GM13976 (cell line): ENCODE measurements at places on chromosomes 3 and 15.

GRCh38 chr3:37892927-37893600 lies 31.4 kb downstream of the CTDSPL start:
- no peak for DNase-seq

- DNase-seq, result no peak
Measured at GRCh38 chr3:138203938-138204337, 16.8 kb downstream of the ARMC8 start.

GRCh38 chr3:138213398-138214085 lies 26.4 kb downstream of the ARMC8 start:
- no peak for DNase-seq

- no peak for DNase-seq
Measured at GRCh38 chr15:77017091-77017660, 22.2 kb downstream of the PSTPIP1 start.

DNA sequence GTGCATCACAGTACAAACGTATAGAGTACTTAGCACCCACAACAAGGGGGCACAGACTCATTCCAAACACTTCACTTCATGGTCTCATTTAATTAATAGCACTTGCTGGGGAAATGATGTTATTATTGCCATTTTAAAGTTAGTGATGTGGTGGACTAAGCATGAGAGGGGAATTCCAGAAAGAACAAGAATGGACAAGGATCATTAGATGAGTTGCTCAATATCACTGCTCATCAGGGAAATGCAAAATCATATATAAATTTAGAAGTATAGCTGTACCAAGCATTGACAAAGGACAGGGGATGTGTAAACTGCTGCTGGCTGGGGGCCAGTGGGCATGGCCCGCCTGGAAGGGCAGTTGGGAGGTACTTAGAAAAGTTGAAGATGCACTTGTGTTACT lies 14.6 kb downstream of the PRR20G start:
- no peak for DNase-seq

- no peak for DNase-seq
Measured at GRCh38 chr3:181660337-181660736, 51.4 kb upstream of the SOX2 start.

- DNase-seq, result no peak
Measured at GRCh38 chr15:55016225-55016624, 180.5 kb downstream of the RSL24D1 start.
